ENCODE measurements at places on chromosomes 5 and 9.

DNA sequence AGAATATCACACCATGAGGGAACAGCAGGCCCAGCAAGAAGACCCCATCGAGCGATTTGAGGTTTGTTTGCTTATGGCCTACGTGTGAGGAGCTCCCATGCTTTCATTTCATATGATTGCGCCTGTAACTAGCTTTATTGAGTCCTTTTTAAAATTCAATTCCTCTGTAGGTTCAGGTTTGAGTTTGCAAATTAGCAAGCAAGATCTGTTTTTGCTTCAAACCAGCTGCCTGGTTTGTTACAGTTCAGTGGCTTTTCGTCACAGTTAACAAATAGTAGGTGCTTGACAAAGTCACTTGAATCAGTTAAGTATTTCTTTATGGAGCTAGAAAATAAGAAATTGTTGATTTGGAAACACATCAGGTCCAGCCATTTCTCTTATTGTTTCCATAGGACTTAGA, 56.3 kb downstream of the GPR21 start:
- no peak for DNase-seq

DNA sequence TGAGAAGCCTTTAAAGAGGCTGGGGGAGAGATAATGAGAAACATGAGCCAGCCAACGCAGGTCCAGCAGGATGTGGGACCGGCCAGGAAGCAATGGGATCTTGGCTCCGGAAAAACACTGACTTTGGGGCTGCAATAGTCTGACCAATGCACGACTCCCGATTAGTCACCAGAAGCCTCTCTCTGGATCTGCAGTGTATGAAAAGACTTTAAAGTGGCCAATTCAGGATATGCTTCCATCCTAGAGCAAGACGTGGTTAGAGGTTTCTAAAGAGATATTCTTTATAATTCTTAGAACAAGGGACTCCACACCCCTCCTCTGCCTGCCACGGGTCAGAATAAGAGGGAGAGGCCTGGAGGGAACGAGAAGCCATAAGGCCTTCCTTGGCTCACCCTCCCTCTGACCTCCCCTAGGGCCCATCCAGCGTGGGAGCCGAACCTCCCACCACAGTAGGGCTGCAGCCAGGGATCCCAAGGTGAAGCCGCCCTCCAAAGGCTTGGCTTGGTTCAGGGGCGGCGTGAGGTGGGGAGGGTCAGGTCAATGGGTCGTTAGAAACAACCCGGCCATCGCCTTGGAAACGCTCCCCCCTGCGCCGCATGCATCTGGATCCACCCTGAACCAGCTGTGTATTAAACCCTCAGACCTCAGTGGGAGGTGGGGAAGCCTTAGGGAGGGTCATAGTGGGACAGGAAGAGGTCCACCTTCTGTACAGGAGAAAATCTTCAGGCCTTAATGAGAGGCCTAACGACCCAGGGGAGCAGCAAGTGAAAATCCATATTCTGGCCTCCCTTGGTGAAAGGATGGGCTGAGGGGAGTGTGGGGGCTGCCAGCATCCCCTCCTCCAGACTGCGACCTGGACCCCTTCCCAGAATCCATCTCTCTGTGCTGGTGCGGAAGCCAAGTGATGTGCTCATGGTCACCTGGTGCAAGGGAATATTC, 11.1 kb downstream of the FGF1 start:
- DNase-seq: peak; percentile 62

DNA sequence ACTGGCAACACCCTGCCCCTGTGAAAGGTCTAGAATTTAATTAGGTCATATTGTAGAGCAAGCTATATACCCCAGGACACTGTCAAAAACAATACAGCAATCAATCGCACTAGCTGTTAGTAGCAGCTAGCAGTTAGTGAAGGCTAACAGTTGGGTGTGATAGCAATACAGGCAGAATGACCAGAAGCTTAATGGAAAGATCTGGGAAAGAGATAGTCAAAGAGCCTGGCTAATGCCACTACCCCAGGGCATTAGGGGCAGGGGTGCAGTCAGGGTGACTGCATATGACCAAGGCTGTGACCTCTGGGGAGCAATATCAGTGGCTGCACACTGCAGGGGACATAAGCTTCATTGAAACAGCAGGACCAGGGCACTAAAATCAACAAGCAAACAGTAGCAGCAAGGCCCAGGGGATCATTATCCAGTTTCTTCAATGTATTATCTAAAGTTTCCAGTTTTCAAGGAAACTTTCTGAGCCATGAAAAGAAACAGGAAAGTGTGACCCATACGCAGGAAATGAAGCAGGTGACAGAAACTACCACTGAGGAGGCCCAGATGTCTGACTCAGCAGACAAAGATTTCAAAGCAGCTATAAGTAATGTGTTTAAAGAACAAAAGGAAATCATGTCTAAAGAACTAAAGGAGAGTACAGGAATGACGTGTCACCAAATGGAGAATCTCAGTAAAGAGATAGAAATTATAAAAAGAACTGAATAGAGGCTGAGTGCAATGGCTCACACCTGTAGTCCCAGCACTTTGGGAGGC, 82.4 kb downstream of the ZNF354C start:
- DNase-seq: peak; percentile 1

GRCh38 chr5:174000076-174000475, 11.1 kb downstream of the C5orf47 start:
- DNase-seq: no peak

DNA sequence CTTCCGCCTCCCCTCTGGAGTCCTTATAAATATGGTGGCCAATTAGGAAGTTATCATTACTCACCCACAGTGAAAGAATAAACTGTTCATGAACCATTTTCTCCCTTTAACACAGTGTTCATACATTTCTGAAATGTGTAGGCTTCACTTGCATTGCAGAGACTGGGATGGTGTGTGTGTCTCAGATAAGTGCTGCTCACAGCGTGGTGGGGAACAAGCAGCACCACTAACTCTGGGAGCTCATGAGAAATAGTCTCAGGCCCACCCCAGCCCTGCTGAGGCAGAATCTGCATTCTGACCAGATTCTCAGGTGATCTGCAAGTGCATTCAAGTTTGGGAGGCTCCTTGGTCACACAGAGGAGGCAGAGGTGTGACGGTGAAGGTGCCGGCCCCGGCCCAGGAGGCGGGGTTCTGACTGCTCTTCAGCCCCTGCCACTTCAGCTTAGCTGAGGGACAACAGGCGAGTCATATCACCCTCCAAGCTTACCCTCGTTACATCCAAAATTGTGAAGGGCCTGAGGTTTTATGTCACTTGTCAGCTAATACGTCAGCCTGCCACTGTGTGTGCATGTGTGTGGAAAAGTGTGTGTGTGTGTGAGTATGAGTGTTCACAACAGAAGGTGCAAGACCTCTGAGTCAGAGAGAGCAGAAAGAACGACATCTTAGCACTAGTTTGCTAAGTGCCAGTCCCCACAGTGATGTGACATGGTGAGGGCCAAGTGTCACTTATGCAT, 34.7 kb downstream of the DAP start:
- no peak for DNase-seq

DNA sequence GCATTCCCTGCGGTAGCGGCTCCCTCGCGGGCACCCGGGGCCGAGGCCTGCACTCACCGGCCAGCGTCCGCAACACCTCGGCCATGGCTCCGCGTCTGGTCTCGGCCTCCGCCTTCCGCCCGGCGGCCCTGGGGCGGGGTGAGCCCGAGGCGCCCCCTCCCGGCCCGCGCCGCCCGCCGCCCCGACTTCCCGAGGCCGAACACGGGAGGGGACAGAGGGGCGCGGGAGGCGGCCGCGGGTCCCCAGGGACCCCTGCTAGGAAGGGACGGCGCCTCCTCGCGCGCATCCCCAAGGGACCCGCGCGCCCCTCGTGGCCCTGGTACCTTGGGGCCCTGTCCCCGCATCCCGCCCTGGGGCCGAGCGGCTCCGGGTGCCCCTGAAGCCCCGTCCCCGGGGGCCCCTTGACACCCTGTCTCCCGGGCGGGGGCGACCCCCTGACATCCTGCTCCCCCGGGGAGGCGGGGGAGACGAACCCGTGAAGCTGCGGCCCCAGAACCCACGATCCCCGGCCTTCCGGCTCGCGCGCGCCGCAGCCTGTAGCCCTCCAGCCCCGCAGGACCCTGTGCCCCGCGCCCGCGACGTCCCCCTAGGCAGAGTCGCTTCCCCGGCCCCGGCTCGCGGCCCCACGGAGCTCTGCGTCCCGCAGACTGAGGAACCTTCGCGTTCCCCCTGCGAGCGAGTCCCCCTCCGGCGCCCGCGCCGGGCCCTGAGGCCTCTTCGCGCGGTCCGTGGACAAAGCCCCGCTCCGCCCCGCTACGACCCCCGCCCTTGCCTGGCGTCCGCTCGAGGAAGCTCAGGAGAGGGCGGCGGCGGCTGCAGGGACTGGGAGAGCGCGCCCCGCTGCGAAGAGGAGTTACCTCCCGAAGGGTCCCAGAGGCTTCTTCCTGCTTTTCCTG, at the start of gene ABO:
Gene ABO, minus strand, starts transcription at position 97 of the 896 bp plus-strand sequence.
- peak; percentile 37 for DNase-seq

DNA sequence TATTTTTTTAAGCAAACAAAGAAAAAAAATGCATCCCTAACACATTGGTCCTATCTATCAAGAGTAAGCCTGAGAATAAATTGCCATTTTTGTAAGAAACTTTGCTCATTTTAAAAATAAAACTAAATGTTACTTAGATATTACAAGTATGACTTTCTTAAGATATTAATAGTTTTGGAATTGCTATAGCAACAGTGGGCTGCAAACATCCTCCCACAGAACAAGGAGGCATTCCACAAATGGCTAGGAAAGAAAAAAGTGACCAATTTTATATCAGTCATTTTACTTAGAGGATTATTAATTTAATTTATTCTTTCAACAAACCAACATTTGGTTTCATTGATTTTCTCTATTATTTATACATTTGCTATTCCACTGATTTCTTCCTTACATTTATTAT, 63.7 kb downstream of the LURAP1L start:
- no peak for DNase-seq

DNA sequence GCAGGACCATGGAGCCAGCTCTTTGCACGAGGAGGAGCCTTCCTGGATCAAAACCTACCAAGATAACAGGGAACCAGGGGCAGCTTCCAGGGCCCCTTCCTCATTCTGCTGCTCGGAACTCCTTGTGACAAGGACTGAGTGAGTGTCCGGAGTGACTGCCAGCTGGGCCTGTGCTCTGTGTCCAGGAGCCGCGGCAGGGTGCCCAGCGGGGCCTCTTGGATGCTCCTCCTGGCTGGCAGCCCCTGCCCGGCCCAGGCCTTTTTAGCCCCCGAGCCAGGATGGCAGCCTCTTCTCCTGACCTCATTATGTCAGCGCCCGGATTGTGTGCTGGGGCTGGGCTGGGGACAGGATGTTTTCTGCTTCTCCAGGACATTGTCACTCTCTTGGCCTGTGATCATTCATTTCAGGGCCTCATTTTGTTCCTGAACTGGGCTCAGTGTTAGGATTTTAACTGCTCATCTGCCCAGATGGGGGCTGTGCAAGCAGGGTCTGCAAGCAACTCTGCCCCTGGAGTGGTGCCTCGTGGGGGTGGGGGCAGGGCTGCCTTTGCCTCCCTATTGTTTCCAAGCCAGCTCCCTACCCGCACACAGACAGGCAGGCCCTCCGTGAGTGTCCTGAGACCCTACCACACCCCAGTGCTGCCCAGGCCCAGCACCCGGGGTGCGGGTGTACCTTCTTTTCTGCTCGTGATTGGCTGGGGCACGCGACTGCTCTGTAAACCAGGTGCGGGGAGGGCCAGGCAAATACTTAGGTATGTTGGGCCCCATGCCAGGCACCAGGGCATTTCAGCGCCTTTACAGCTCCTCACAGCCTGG, 161.6 kb downstream of the COL23A1 start:
- DNase-seq: peak; percentile 74

GRCh38 chr9:136880651-136881050, 5.7 kb upstream of the TRAF2 start:
- no peak for DNase-seq

DNA sequence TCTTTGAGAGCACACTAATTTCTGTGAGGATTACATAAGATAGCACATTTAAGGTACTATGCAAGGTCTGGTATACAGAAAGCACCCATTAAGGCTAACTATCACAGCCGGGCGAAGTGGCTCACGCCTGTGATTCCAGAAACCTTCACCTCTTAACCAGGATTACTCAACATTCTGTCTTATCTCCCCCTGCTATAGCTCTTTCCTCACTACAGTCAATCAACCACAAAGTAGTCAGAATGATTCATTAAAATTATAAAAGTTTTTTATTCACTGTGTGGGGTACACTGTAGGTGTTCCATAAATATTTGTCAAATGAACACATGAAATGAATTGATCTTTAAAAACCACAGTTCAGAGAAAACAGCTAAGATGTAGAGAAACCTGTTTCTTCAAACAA, 48.7 kb downstream of the CHD1 start:
- DNase-seq: no peak

DNA sequence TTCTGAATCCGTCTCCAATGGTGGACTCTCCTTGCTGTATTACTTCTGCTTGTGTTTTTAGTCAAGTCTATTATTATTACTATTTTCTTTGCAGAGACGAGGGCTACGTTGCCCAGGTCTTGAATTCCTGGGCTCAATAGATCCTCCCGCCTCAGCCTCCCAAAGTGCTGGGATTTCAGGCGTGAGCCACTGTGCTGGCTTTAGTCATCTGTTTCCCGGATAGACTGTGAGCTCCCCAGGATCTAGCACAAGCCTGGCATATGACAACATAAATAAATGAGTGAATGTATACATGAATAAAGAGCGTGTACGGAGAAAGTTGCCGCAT, 439 bp upstream of the DDX46 start:
- DNase-seq: no peak

DNA sequence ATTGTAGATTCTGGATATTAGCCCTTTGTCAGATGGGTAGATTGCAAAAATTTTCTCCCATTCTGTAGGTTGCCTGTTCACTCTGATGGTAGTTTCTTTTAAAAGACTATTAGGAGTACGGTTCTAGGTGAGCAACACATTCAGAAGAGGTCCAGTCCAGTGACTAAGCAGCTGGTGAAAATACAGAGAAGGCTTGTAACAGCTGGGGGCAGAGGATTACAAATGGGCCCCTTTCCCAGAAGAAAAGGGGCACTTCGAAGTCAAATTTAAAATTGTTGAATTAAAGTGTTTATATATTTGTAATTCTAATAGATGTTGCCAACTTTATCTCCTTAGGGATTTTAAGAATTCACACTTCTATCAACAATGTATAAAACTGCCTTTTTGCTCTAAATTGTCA, 720.5 kb downstream of the TLE4 start:
- no peak for DNase-seq

- DNase-seq: no peak
Measured at GRCh38 chr9:127535834-127536233, 76.2 kb upstream of the STXBP1 start.

DNA sequence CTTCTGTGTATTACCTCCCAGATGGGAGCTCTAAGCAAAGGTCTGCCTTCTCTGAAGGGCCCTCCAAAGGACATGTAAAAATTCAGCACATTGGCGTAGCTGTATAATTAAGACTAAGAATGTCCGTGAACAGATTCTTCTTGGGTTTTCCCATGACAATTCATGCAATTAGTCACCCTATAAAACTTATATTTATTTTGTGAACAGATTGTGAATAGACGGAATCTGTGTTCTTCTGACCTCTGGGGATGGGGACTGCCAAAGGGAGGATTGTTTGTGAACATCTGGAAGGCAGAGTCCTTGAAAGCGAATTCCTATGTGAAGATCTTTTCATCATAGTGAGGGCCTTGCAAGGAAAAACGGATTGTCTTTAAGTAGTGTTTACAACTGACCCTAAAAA, 111.3 kb downstream of the EGFLAM start:
- no peak for DNase-seq
